ENCODE measurements at places on chromosomes 13 and 19.

- no peak for DNase-seq
These were observed 39.8 kb upstream of the LATS2 start for GRCh38 chr13:21100994-21101757.

- no peak for DNase-seq
These were observed 1.2 kb downstream of the RNF113B start for GRCh38 chr13:98175823-98176222.

DNA sequence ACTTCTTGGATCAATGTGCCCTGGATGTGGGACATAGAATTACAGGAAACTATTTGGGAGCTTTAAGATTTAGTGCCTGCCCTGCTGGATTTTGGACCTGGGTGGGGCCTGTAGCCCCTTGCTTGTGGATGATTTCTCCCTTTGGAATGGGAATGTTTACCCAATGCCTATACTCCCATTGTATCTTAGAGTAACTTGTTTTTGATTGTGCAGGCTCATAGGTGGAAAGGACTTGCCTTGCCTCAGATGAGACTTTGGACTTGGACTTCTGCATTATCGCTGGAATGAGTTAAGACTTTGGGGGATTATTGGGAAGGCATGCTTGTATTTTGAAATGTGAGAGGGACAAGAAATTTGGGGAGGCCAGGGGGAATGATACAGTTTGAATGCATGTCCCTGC lies 13.5 kb downstream of the SLC15A1 start:
- no peak for DNase-seq

DNA sequence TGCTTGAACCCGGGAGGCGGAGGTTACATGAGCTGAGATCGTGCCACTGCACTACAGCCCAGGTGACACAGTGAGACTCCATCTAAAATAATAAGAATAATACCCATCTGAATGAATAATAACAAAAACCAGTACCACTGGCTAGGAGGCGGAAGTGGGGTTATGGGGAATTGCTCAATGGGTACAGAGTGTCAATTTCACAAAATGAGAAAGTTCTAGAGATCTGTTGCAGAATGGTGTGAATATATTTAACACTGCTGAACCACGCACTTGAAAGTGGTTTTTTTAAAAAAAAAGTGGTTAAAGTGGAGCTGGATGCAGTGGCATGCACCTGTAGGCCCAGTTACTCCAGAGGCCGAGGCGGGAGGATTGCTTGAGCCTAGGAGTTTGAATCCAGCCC lies 18.5 kb downstream of the KLF2 start:
- DNase-seq, result no peak

DNA sequence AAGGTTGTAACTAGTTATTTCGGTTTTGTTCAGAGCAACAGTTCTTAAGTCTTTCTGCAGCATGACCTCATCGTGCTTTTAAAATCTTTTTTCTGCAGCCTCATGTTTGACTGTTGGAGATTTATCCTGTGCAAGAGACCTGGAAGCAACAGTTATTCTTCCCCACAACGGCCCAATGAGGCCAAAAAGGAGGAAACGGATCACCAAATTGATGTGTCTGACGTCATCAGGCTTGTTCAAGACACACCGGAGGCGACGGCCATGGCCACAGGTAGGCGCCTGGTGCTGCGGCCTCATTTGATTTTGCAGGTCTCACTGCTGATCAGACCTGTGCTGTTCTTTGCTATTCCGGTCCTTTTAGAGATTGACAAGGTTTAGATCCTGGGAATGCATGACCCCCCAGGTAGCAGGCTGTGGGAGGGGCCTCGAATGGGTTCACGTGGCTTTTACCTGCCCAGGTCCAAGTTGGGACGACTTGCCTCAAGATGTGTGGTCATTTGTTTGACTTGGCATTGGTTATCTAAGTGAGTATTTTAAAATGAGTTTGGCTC lies 66.8 kb upstream of the MCF2L start:
- no peak for DNase-seq

- DNase-seq, result no peak
These were observed 123.6 kb downstream of the COL4A2 start for GRCh38 chr13:110430391-110431336.

DNA sequence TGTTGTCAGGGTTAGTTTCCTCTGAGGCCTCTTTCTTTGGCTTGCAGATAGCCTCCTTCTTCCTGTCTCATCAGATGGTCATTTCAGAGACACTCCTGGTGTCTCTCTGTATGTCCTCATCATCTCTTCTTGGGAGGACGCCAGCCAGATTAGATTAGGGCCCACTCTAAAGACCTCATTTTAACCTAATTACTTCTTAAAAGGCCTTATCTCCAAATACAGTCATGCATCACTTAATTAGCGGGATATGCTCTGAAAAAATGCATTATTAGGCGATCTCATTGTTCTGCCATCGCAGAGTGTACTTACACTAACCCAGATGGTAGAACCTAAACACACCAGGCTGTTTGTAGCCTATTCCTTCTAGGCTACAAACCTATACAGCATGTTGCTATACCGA lies 89.0 kb downstream of the CDK8 start:
- DNase-seq, result no peak

DNA sequence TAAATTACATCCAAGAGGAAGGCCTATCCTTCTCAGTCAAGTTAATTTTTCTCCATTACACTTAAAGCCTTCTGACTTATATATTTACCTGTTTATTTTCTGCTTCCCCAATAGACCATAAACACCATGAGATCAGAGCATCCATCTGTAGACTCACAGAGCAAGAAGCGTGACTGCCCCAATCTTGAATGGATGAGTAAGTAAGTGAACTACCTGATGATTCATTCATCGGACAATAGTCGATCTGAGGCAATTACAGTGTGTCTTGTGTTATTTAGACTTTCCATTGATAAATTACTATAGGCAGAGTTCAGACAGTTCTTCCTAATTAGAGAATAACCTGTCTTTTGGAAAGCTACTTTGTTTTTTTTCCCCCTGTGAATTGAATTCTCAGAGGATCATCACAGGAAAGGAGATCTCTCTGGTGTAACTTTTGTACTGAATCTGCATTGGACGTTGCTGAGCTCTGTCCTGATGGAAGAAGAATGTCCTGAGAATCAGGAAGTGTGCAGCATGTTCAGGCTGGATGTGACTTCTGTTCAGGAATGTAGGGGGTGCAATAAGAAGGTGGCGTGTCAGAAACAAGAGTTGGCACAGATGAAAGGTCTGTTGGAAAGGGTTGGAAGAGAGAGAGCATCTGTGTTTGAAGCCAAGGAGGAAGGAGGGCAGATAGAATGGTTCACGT lies 367.0 kb downstream of the NALCN start:
- no peak for DNase-seq

- no peak for DNase-seq
These were observed 84.4 kb downstream of the FAM216B start for GRCh38 chr13:42865768-42866102.

- no peak for DNase-seq
These were observed 133.7 kb downstream of the GGACT start for GRCh38 chr13:100454876-100455275.

- no peak for DNase-seq
These were observed 132.8 kb downstream of the RGCC start for GRCh38 chr13:41590122-41590521.

GRCh38 chr19:11942843-11943108 lies 17.9 kb downstream of the ZNF700 start:
- peak; percentile 30 for DNase-seq

DNA sequence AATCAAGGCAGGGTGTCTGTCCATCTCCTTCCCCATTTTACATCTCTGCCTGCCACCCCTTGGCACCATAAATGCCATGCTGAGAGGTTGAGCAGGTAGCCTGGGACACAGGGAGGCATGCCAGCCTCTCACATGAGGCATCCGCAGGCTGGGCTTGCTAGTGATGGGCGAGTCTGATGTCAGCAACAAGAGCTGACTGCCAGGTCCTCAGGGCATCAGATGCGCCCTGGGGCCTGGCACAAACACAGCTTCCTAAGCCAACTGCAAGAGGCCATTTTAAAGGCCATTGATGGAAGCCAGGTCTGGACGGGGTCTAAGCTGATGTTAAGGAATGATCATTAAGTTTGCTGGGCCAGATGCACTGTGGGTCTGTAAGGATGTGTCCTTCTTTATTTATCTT lies 34.6 kb downstream of the MYH14 start:
- DNase-seq, result no peak

- DNase-seq, result no peak
These were observed 22.6 kb downstream of the ATP8B3 start for GRCh38 chr19:1789261-1790041.

- peak; percentile 85 for DNase-seq
These were observed 38.9 kb downstream of the TEX29 start for GRCh38 chr13:111359237-111359915.

DNA sequence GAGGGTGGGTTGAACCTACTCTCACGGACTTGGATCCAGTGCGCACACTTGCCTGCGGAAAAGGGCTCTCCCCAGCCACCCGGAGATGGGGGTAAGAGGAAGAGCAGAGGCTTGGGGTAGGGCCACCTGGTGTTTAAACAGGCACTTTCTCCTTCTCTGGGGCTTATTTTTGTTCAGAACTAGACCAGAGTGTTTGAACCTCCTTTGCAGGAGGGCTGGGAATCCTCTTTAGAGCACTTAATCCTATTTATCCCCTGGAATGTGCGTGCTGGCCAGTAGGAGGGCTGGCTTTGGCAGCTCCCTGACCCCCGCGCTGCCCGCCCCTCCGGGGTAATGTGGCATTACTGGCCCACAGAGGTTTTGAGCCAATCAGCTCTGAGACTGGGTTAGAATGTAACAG lies 2.0 kb downstream of the RGS9BP start:
- DNase-seq, result peak; percentile 54

DNA sequence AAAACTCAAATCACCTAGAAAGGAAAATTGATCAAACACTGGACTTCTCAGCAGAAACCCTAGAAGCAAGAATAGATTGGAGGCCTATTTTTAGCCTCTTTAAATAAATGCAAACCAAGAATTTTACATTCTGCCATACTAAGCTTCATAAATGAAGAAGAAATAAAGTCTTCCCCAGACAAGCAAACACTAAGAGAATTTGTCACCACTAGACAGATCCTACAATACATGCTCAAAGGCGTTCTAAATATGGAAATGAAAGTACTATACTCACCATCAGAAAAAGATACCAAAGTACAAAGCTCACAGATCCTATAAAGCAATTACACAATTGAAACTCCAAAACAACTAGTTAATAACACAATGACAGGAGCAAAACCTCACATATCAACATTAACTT lies 578.1 kb downstream of the UQCRFS1 start:
- no peak for DNase-seq

DNA sequence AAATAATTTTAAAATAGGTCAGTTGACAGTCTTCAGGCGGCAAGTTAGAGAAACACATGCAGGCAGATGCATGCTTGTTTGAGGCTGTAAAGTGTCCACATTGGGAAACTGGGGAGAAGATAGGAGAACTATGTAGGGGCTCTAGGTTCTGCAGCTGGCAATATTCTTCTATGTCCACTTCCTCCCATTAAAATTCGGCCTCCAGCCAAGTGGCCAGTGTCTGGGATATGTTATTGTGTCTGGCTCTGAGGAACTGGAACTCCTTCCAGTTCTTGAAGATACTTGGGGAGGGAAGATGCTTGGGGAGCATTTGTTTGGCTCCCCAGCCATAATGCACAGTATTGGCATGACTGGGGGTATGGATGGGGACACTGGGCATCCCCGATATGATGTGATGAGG lies 20.9 kb upstream of the KLF2 start:
- DNase-seq, result no peak

- no peak for DNase-seq
These were observed 7.1 kb upstream of the UQCR11 start for GRCh38 chr19:1612114-1613086.

GRCh38 chr19:3515891-3516422 lies 9.8 kb downstream of the FZR1 start:
- DNase-seq, result no peak

GRCh38 chr13:25466880-25467279 lies 95.1 kb downstream of the ATP8A2 start:
- DNase-seq, result no peak

GRCh38 chr19:38697641-38698071 lies 46.6 kb downstream of the CAPN12 start:
- no peak for DNase-seq

- DNase-seq, result peak; percentile 50
These were observed 48.7 kb downstream of the LYL1 start for GRCh38 chr19:13053761-13054625.

DNA sequence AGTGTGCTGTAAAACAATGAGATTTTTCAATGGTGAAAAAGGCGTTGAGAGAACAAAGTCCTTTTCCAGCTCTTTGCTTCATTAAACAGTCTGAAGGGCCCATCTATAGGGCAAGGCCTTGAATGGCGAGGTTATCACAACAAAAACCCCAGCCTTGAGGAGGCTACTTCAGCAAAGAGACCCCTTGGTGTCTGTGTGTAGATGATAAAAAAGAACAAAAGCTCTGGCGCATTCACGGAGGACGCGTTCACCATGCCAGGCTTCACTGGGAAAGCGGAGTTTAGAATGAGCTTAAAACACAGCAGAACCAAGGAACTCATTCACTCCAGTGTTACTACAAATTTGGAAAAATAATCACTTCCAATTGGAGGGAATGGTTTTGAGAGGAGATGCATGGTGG lies 530.0 kb upstream of the ARGLU1 start:
- DNase-seq, result no peak

GRCh38 chr13:28548872-28549271 lies 53.9 kb upstream of the FLT1 start:
- DNase-seq, result peak; percentile 60

GRCh38 chr19:8973501-8974091 lies 36.6 kb downstream of the MUC16 start:
- peak; percentile 17 for DNase-seq

DNA sequence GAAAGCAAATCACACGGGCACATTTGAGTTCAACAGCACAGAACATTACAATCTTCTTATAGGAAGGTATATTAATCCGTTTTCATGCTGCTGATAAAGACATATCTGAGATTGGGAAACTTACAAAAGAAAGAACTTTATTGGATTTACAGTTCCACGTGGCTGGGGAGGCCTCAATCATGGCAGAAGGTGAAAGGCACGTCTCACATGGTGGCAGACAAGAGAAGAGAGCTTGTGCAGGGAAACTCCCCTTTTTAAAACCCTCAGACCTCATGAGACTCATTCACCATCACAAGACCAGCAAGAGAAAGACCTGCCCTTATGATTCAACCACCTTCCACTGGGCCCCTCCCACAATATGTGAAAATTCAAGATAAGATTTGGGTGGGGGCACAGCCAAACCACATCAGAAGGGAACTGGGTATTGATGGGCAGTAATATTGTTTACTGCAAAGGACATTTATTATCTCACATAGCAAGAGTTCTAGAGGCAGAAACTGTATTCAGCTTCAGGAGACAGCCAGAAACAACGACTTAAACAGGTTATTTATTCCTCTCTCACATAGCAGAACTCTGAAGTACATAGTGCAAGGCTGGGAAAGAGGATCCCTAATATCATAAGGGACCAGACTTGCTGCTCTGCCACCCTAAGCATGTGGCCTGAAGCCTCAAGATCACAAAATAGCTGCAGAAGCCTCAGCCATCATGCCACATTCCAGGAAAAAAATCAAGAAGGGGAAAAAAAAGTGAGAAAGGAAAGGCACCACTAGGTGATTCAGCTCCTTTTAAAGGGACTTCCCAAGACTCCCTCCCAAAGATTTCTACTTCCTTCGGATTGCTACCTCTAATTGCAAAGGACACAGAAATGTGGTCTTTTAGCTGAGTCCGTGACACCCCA lies 23.1 kb downstream of the FXYD5 start:
- DNase-seq, result no peak
